Dorsolateral prefrontal cortex (tissue), 122 donors: ENCODE measurements at places on chromosomes 2 and 18.

DNA sequence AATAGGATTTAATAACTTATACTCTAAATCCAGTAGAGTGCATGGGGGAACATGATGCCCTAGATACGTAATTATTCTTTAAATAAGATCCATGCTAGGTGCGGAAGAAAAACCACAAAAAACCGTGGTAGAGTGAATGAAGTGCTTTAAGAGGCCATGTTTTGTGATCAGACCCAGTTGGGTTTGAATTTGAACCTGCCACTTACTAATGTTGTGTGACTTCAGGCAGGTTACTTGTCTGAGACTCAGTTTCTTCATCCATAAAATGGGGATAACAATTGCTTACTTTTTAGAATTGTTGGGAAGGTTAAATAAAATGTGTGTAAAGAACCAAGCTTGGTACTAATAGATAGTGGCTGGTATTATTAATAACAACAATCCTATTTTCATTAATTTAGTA, 17.2 kb downstream of the MIB1 start:
- no peak for DNase-seq

DNA sequence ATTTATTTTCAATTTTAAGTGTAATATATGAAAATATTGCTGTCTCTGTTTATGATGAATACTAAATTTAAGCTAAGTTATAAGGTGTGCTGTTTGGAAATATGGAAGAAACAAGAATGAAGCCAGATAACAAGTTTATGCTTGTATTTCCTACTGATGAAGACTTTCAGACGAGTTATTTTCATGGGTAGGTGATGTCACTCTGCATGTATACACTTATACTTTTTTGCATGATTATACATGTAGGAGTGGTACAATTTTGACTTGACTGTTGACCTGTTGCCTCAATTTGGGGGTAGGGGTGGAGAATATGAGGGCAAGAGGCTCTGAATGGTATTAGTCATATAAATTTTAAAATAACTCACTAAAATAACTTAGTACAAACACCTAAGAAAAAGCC, 133.7 kb downstream of the HAUS1 start:
- DNase-seq = no peak

GRCh38 chr2:44942304-44943030, 965 bp downstream of the SIX3 start:
- no peak for DNase-seq

GRCh38 chr2:85601771-85602475, 575 bp downstream of the TMEM150A start:
- DNase-seq = peak; percentile 66

GRCh38 chr2:230358305-230358704, 31.3 kb downstream of the SP140L start:
- DNase-seq = no peak

GRCh38 chr2:76008001-76008702, 297.4 kb upstream of the GCFC2 start:
- no peak for DNase-seq

DNA sequence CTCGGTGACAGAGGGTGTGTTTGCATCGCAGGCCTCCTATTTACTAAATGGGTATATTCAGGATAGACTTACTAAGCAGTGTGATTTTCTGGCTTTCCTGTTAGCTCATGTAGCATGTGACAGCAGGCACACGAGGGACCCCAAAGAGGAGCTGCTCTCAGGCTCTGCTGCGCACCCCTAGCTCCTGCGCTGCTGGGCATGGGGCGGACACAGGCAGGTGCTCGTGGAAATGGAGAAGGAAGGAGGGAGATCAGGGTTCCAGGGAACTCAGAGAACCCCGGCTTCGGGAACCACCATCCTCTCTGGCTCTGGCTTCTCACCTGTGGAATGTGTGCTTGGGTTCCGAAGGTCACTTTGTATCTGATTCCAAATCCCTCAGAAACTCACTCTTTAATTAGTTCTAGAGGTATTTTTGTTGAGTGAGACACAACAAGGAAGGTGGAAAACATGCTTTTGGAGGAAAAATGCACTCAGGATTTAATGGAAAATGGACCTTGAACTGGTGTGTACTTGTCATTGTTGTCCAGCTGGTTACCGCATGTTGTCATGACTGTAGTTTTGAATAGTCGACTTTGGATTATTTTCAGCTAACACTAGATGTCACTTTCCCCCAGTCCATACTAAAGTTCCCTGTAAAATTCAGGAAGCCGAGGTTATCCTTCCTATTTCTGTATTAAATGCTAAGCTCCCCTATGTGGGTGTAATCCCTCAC, 3.5 kb downstream of the SNTG2 start:
- DNase-seq = no peak

DNA sequence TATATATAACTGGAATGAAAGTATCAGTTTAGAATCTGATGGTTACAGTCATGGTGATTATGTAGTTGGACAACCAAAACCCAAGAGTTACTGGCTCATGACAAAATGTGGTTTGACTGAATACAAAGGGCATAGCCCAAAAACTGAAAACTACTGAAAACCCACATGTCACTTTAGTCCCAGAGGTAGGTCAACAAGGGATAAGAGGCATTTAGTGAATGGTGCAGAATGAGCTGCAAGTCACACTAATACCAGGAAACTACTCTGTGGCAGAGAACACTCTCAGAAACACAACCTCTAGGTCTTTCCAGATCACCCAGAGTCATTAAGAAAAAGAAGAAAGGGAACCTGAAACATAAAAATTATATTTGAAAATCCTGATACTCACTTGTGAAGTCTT, 154.5 kb downstream of the AGPS start:
- DNase-seq = no peak

DNA sequence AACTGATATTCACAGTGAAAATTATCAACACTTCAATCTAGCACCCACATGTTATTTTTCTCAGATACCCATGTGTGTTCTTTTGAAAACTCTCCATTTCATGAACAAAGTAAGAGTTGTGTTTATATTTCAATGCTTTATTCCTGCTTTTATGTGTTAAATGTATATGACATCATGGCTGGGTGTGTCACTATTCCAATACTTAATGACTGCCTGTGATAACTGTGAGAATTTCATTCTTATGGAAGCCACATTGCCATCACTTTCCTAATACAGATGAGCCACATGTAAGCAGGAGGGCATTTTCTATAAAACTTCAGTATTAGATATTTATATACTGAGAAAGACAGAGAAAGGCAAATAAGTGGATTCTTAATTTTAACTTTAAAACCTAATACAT, 100.4 kb upstream of the FIGN start:
- no peak for DNase-seq

DNA sequence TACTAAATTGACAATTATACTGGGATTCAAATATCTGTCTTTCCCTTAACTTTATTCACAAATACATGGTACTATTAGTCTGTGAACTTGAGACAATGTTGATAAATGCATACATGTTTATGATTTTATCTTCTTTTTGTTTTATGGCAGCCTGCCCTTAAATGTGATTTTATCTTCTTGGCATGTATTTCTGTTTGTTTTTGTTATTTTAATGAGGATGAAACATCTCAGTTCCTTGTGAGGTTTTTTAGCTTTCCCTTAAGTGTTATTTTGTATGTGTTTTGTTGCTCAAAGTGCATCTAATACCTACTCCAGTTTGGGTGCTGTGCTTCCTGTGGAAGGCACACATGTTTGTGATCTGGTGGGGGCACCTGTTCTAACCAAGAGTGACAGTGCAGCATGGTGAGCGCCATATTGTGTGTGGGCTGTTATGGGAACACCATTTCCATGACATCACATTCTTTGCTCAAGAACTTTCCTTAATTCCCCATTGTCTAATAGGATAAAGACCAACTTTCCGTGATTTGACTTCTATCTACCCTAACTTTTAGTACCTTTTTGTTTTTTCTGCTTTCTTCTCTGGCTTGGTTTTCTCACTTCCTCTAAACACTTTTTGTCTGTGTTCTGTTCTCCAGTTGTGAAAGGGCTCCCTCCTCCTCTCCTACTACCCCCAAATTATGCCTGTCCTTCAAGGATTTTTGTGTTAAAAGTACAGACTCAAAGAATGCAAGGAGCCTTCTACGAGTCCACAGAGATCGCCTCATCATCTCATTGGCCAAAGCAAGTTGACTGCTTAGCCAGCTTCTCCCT, 162.1 kb upstream of the TTC39C start:
- no peak for DNase-seq

DNA sequence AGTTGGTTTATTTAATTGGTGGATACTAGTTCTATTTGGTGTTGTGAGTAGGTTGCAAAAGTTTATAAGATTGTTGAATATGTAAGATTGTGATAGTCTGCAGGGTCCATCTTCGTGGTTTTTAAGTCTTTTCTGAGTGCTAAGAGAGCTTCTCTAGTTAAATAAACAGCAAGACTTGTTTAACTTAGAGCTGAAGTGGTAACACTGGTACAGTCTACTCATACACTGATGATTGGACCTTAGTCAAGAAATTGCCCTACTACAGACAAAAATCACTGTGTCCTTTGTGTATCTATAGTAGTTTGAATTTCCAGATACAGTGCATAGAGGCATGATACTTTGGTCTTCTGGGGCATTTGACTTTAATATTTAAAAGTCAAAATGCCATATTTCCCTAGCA, 94.6 kb downstream of the PHLPP1 start:
- DNase-seq = no peak

DNA sequence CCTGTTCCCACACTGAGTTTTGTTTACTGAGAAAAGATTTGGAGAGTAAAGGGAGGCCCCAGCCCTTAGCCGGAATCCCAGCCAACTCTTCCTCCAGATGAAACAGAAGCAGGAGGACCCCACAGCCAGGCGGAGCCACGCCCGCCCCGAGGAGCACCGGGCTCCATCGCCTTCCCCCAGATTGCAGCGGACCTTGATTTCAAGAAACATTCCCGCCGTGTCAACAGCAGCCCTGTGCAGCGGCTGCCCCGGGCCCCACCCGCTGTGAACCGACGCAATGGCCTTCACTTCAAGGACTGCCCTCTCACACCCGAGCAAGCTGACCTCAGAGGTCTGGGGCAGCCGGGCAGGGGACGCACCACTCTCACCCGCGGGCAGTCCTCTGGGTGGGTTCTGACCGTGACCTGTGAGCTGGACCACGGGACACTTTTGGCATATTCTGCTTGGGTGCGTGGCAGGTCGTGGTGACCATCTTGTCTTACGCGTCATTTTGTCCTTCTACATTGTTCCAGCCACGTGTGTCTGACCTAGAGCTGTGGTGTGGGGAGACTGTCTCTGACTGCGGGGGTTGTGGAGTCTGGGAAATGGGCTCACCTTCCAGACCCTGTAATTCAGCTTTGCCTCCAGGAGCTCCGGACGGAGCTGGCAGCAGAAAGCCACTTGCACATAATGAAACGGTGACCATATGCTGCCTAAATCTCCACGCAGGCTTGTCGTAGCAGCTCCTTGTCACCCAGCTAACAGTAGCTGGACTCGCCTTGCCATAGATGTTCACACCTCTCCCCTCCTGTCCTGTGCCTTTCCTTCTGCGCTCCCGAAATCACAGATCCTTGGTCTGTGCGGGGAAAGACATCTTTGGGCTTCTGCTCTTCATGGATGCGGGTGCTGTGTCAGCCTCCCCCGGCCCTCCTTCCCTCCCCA, 32.0 kb upstream of the INHBB start:
- DNase-seq = no peak

GRCh38 chr2:202831242-202832220, 40.0 kb downstream of the ICA1L start:
- DNase-seq = no peak

GRCh38 chr2:237691029-237691907, 63.9 kb downstream of the LRRFIP1 start:
- DNase-seq = no peak
